ENCODE measurements at places on chromosomes 3 and 15.

DNA sequence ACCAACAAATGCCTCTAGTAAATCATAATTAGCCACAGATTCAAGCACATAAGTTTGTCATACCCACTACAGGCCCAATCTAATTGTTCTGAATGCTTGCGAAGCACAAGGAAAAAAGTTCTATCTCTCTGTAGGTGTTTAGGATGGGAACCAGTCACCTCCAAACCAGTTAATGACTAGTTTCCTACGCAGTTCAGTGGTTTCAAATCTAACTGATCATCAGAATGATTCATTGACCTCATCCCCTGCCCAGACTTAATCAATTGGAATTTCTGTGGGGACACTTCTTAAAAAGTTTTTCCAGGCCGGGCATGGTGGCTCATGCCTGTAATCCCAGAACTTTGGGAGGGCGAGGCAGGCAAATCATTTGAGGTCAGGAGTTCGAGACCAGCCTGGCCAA, 24.3 kb upstream of the MASP1 start:
- DNase-seq: no peak

- no peak for DNase-seq
Observed at GRCh38 chr15:48814286-48814685, 3.4 kb upstream of the CEP152 start.

DNA sequence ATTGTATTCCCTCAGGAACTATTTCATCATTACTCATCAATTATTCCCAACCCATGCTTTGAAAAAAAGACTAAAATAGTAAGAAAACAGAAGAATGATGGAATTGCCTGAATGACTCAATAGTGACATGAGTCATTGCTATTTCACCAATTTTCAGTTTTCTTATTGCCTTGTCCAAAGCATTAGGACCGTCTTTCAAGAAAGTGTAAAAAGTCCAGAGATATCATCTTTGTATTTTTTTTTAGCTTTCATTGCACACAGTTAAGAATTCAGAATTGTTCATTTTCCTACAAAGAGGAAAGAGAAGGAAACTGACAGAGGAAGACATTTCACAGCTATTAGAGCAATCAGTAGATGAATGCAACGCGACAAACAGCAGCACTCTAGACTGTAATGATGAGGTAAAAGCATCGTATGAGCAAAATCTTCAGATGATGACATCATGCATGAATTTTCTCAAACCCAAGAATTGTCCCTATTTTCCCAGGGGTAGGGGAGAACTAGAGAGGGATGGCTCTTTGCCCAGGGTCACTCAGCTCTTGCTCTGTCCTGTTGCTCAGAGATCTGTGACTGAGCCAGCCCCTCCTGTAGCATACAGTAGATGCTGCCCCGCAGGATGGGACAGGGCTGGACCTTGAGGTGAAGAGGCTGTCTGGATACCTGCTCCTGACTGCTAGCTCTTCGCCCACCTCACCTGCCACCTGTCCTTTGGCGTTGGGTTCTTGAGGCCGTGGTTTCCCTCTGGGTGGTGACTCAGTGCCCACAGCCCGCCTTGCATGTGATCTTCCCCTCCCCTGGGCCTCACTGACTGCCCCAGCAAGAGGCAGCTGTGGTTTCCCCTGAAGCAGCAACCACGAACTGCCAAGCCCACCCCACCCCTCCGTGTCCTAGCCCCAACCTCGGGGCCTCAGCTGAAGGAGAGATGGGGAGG, 84.8 kb downstream of the PPCDC start:
- peak; percentile 41 for DNase-seq

DNA sequence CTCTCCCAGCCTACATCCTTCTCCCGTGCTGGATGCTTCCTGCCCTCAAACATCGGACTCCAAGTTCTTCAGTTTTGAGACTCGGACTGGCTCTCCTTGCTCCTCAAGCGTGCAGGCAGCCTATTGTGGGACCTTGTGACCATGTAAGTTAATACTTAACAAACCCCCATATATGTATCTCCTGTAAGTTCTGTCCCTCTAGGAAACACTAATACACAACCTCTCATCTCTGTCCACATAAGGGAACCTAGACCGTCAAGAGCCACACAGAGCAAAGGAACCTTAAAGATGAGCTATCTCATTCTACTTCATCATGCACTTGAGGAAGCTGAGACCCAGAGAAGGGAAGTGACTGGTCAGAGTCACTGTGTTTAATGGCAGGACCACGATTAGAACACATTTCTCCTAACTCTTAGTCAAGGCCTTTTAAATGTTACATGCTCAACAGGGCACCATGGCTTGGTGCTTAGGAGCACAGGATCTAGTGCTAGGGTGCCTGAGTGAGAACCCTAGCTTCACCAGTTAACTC, 50.3 kb downstream of the NPTN start:
- DNase-seq: no peak

GRCh38 chr3:31485196-31485595, 47.5 kb upstream of the STT3B start:
- no peak for DNase-seq

- no peak for DNase-seq
Observed at GRCh38 chr3:183699238-183699947, 1.8 kb downstream of the YEATS2 start.

DNA sequence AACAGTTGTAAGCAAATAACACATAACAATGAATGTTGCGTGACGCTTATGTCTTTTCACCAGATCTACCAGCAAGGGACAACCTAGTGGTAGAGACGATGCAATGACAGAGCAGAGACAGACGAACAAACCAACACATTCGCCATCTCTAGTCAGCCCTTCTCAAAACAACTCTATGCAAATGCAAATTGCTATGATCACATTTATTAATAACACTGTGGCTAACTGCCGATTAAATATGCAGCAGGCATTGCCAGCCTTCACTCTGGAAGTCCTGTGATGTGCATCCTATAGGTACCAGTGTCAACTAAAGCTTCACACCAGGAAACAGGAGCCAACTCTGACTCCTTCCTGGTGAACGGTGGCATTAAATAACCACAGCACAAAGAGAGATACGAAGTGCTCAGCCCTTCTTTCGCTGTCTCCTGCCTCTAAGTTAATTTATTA, 94.2 kb downstream of the FOXP1 start:
- no peak for DNase-seq

DNA sequence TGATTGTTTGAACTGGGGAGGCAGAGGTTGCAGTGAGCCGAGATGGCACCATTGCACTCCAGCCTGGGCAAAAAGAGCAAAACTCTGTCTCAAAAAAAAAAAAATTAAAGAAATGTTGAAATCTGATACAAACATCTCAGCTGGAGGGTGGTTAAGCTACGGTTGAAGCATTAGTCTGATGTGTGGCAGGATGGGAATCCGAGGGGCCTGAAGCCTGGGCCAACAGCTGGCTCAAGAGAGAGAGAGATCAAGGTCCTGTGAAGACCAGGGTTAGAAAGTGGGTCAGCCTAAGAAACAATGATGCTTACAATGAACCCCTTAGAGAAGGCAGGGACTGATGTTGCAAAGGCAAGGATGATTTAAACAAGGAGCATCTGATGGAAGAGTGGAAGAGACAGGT, 69.8 kb downstream of the CD200R1L start:
- no peak for DNase-seq

- peak; percentile 51 for DNase-seq
Observed at GRCh38 chr3:53375019-53375418, 27.7 kb upstream of the DCP1A start.

DNA sequence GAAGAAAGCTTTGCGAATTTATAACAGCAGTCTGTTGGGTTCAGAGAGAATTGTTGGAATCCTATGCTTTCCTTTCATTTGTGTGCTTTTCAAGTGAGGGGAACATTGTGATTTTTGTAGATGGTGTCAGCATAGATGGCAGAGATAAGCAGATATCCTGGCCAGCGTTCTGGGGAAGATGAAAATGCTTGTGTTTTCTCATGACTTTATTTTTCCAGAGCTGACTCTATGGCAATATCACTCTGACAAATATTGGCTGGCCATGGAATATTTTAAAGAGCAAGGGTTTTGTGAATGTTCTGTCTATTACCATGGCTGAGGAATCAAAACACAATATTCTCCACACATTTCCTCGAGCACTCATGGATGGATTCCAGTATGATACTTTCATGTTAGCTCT, 108.8 kb downstream of the MITF start:
- DNase-seq: no peak

- no peak for DNase-seq
Observed at GRCh38 chr15:101641894-101642293, 10.3 kb downstream of the TM2D3 start.

GRCh38 chr3:130725746-130726145, 20.9 kb downstream of the PIK3R4 start:
- DNase-seq: no peak

DNA sequence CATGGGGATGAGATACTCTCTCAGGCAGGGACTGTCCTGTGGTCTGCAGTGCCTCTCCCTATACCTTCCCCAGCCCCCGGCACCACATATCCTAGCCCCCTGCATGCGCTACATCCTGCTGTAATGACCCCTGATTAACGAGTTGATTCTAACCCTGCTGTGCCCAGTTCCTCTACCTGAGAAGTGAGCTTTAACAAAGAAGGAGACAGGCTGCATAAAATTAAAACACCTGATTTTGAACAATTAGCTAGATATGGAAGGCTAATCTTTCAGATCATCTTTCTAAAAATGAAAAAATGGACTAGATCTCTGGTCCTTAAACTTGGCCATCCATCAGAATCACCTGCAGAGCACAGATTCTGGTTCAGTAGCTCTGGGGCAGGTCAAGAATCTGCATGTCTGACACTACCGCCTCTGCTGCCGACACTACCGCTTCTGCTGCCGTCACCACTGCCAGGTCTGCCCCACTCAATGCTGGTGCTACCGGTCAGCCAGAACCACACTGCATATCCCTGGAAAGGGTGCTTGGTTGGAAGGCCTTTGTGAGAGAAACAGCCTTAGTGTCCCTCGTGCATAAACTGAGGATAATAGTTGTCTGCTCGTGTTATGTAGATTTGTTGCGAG, 33.6 kb upstream of the ZBTB38 start:
- no peak for DNase-seq

DNA sequence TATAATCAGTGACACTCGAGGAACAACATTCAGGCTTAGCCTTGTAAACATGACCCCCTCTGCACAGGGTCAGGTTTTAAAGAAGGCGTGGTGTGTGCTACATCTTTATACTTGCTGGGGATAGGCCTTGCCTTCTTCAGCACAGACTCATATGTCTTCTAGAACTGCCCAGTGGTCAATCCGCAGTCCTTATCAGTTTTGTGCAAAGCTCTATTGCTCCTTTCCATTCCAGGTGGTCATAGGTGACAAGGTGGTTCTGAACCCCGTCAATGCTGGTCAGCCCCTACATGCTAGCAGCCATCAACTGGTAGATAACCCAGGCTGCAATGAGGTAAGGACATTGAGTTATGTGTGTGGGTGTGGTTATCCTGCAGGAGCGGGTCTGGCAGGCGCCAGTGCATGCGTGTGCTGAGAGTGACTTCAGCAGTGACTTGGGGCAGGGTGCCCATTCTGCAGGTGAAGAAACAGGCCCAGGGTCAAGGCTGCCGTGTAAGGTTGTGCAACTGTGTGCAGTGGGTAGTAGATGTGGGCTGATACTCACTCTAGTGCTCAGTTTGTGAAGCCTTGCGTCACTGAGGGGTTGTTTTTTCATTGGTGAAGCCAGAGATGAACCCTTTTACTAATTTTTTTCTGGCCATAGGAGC, 150.9 kb downstream of the ITPR1 start:
- no peak for DNase-seq

GRCh38 chr15:79923079-79923514, 26.3 kb upstream of the MTHFS start:
- peak; percentile 68 for DNase-seq

DNA sequence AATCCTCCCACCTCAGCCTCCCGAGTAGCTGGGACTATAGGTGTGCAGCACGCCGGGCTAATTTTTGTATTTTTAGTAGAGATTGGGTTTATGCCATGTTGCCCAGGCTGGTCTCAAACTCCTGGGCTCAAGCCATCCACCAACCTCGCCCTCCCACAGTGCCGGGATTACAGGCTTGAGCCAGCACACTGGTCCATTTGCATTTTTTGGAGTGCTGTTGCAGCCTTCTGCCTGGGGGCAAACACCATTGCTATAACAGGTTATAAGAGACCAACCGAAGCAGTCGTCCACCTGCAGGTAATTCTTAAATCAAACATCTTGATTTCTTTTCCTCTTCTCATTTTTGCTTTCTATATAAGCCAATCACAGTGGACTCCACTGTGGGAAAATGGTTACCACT, 27.7 kb downstream of the ACKR4 start:
- DNase-seq: no peak

DNA sequence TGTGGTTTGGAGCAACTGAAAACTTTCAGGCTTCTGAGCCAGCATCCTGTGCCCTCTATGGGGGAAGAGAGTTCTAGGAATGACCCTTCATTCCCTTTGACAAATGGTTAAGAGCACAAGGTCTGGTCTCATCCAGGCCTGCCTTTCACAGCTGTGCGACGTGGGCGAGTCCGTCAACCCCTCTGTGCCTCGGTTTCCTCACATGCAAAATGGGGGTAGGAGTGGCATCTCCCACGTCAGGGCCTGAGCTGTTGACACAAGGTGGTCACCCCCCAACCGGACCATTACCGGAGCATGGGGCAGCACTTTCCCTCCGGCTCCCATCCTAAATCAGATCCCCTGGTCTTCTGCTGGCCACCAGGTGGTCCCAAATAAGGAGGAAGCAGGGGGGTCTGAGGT, 70.4 kb downstream of the ATP2B2 start:
- no peak for DNase-seq

DNA sequence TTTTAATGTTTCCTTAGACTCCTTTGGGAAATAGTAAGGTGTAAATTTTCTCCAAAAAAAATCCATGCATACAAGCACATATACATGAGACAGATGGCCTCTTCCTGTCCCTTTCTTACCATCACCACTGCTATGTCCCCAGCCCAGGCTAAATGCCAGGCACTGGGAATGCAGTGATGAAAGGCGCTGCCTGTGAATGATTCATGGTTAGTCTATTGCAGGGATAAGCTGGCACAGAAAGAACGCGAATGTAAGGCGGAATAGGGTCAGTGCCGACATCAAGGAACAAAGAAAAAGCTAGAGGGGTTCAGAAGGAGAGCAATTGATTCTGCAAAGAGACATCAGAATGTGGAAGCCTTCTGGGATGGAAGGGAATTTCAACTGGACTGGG, 36.2 kb upstream of the CFAP161 start:
- DNase-seq: no peak

GRCh38 chr3:56294286-56294685, 174.0 kb downstream of the ERC2 start:
- DNase-seq: no peak

DNA sequence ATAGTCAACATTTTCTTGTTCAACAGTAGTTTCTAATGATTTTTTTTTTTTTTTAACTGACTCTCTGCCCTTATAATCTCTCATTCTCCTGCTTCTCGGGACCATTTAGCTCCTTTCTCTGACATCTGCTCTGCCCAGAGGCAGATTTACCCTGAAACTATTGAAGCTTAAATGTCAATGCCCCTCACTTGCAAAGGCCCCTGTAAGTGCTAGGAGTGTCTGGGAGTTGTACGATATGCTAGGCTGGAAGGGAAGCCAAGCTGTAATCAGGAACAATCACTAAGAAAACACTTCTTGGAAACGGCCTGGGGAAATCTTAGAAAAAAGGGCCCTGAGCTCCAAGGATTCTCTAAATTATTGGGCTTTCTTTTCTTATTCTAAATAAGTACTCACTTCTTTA, 5.8 kb upstream of the PLOD2 start:
- no peak for DNase-seq

- no peak for DNase-seq
Observed at GRCh38 chr15:63669074-63669473, 71.9 kb downstream of the FBXL22 start.

Measured in stimulated activated CD4-positive, alpha-beta T cell treated with anti-CD3 and anti-CD28 coated beads, Interleukin-4, amount 100 ng/mL, for 1 hour (primary cell).